ENCODE measurements at places on chromosomes 12 and 14.

- DNase-seq, result no peak
Observed at GRCh38 chr14:72577521-72577920, 316.4 kb downstream of the DPF3 start.

- no peak for DNase-seq
Observed at GRCh38 chr12:106428384-106428783, 70.8 kb downstream of the POLR3B start.

GRCh38 chr12:2794191-2794735 lies 507 bp upstream of the FKBP4 start:
- no peak for DNase-seq

GRCh38 chr12:38501991-38502390 lies 185.4 kb downstream of the ALG10B start:
- DNase-seq, result no peak

GRCh38 chr14:75561013-75561432 lies 17.4 kb upstream of the FLVCR2 start:
- DNase-seq, result peak; percentile 45

All from urinary bladder (tissue), 4 donors.